CD4-positive, alpha-beta T cell treated with Interleukin-17A for 1 hour (primary cell): ENCODE measurements at places on chromosomes 3 and 15.

DNA sequence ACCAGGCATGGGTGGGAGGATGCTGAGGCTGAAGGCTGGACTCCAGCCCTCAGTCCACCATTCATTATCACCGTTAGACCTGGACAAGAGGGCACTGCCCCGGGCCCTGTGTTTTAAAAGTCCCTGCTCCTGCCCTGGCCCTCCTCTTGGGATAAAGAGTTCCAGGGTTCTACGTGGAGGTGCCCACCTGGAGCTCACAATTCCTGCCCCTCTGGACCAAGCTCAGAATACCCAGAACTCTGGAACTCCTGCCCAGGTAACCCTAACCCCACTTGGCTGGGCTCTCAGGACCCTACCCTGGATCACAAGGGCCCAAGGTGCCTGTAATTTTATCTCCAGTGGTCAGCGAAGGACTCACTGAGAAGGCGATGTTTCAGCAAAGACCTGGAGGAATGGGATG lies 1.2 kb downstream of the CALML4 start:
- DNase-seq: no peak

- no peak for DNase-seq
Observed at GRCh38 chr3:53673722-53674350, 172.4 kb downstream of the CHDH start.

DNA sequence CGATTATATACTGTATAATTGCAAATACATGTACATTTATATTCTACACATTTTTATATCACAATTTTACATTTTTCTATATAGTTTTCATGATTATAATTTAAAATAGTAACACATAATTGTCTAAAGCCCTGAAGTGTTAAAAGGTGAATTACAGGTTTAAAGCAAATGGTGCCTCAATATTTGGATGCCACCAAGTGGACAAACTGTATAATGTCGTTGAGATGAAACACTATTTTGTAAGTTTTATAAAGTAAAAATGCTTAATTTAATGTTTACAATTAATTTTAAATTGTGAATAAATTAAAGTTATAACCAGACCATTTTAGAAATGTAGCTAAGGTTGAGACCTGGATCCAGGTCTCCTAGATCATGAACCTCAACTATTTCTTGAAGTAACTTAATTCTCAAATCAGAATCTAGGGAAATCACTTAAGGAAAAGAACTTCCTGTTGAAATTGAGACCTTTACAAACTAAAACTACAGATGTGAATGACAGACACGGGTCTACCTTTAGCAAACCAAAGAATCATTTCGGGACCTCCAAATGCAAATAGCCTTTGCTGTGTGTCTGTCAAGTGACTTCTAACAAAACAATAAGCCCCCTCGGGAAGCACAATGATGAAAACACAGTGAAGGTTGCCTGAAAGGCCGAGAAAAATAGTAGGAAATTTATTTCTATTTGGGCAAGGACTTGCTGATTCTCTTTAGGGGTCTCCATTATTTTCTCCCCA lies 37.8 kb downstream of the EHHADH start:
- no peak for DNase-seq

- no peak for DNase-seq
Observed at GRCh38 chr3:81105789-81106488, 655.5 kb downstream of the GBE1 start.

DNA sequence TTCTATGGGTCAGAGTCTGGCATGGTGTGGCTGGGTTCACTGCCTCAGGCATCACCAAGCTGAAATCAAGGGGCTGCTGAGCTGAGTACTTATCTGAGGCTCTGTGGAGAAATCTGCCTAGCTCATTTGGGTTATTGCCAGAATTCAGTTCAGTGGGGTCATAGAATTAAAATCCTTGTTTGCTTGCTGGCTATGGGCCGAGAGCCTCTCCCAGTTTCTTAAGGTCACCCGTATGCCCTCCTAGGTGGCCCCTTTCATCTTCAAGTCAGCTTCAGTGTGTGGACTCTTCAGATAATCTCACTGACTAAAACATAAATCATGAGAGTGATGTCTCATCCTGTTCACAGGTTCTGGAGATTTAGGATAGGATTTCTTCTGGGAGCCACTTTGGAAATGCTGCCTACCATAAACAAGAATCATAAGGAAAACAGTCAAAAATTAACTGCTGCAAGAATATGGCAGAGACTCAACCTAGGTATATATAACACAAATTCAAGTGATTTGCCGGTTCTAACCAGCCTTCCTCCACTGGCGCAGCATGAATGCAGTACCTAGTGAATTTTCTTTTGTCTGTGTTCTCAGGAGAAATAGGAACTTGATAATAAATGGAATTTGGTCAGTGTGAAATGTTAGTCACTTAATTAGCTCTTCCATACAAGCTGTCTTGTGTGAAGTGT lies 5.3 kb downstream of the CP start:
- no peak for DNase-seq

DNA sequence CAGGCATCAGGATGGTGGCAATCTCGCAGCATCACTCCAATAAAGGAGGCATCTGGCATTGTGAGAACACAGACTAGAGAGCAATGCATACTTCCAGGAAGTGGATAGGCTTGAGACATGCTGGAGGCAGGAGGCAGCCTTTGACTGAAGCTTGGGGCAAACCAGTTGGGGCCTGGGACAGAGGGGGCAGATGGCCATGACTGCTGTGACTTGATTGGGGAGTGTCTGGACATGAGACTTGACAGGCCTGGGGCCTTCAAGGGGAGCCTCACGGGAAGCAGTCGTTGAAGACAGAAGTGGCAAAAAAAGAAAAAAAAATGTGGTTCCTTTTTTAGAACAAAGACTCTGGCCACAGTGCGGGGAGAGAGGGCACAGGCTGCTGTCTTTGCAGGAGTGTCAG lies 44.7 kb upstream of the CHRNA7 start:
- no peak for DNase-seq

GRCh38 chr3:43838877-43839276 lies 148.1 kb downstream of the ABHD5 start:
- DNase-seq: no peak

DNA sequence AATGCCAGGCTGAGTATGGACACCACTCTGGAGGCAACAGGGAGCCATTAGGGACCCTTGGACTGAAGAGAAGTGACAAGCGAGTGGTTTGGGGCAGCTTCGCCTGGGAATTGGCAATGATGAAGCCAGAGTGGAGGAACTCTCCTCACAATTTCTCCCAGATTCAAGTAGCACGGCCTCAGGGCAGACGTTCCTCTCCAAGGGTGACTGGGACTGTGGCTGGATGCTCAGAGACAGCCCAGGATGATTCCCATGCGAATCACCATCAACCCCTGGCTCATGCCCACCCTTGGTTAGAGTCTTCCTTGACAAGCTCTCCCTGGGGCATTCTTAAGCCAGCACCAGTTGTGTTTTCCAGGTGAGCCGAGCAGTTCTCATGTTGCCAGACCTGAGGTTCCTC lies 16.3 kb upstream of the DOCK3 start:
- no peak for DNase-seq

DNA sequence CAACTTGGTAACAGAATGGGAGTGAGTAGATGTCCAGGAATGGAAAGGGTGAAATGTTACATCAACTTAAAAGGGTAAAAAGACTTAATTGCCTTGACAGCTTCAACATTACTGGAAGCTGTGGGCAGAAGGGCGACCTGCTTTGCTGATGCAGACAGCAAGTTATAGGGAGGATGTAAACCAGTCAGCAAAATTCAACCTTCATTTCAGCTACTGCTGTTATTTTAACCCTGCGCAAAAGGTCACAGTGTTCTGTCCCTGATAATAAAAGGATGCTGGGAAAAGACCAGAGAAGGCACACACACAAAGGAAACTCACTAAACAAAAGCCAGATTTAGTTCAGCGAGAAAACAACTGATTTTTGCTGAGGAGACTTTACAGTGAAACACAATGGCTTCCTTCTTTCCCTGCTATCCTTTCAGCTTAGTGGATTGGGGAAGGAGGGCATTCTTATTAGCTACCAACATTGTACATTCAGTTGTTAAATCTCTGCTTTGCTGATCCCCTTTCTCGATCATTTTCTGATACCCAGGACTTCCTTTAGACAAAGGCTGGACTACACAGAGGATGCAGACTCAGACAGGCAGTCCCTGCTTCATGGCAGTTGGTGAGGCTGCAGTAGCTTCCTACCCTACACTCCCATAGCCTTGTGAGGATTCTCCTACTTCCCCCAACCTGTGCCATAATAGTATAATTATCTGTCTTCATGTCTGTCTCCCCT lies 62.0 kb downstream of the P3H2 start:
- no peak for DNase-seq

DNA sequence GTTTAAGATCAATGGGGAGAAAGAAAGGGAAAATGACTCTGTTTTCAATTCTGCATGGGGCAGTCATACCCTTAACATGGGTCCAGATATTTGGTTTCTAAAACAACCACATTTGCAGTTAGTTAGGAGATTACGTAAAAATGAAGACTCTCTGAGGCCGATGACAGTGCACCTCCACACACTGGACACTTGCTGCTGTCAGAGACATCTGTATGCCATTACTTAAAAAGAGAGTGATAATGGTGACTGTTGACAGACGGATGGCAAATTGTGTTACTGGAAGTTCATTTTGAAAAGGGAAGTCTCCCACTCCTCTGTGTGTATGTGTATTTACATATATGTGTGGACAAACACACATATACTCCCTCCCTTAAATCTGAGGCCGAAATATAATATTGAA lies 304.5 kb upstream of the SEMA6D start:
- no peak for DNase-seq

GRCh38 chr3:115766587-115767482 lies 143.5 kb downstream of the GAP43 start:
- DNase-seq: no peak

DNA sequence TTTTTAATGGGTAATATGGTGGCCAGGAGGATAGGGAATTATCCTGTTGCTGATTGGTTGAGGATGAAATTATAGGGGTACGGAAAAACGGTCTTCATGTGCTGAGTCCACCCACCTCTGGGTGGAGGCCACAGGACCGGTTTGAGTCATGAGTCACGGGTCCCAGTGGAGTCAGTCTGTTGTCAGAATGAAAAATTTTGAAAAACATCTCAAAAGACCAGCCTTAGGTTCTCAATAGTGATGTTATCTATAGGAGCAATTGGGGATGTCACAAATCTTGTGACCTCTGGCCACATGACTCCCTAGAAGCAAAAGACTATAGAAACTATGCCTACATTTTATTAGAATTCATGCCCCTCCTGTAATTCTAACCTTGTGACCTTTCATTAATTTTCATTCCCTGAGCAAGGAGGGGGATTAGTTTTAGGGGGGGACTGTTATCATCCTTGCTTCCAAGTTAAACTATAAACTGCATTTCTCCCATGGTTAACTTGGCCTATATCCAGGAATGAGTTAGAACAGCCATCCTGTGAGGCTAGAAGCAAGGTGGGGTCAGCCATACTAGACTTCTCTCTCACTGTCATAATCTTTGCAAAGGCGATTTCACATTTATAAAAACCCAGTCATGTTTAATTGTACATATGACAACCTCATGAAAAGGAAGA lies 101.2 kb downstream of the TCF12 start:
- DNase-seq: no peak

DNA sequence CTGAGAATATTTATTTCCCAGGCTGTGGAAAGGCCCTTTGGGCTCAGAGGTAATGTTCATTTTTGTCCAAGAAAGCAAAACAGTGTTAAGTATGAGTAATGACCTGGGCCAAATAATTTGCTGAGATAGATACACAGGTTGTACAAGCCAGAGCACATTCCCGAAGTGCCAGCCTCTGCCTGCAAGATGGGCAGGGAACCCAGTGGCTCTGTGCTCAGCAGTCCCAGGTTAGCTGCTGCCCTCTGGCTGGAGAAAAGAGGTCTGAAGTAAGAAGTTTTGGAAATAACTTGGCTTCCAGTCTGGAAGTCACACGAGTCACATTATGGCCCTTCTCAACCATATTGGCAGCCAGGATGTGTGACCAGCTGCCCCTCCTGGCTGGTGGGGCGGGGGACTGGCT lies 20.2 kb downstream of the MYZAP start:
- DNase-seq: no peak

DNA sequence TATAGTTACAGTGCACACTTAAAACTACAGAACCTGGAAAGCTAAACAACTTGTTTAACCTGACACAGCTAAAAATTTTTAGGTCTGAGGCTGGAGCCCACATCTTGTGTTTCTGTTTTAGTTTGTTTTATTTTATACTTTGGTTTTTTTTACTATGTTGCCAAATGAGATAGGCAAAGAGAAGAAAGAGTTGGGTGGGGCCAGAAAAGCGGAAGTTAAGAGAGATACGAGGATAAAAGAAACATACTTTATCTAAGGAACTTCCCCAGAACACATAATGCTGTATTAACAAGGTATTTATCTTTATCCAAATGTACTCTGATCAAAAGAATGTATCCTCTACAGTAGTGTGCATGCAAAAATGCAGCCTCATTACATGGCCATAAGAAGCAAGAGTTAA lies 1145.7 kb downstream of the EPHA3 start:
- DNase-seq: no peak
